Esophagus muscularis mucosa (tissue), 4 donors: ENCODE measurements at places on chromosomes 12 and 14. TPM values are rescaled to one million over a fixed set of nuclear protein-coding genes. Genes with fewer than 3 reads are reported as not detected.

DNA sequence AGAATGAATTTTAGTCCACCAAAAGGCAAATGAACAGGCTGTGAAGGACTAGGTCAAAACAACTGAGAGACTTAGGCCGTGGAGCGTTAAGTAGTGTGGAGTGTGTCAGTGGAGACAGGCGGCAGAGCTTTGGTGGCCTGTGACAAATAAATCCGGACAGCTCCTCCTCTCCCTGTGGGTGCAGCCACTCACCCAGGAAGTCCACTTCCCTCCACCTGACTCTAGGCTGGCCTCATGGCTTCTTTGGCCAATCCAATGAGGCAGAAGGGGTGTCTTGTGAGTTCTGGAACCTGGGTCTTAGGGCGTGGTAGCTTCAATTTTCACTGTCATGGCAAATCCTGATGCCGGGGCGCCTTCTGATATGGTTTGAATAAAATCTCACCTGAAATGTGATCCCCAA, 180.9 kb upstream of the C14orf180 start:
- no peak overlapping the region for H3K4me3 ChIP-seq
- no peak overlapping the region for H3K27ac ChIP-seq
- peak; percentile 39 for DNase-seq
- no peaks in the 10 kb centered on the region for H3K27me3 ChIP-seq

- peaks cover 41% of the 10 kb centered on the region for H3K4me1 ChIP-seq
- H3K27me3 ChIP-seq = no peaks in the 10 kb centered on the region
- no peaks in the 10 kb centered on the region for H3K36me3 ChIP-seq
- no peak for DNase-seq
Observed at GRCh38 chr12:64088431-64089349, 133.4 kb downstream of the KICS2 start.

DNA sequence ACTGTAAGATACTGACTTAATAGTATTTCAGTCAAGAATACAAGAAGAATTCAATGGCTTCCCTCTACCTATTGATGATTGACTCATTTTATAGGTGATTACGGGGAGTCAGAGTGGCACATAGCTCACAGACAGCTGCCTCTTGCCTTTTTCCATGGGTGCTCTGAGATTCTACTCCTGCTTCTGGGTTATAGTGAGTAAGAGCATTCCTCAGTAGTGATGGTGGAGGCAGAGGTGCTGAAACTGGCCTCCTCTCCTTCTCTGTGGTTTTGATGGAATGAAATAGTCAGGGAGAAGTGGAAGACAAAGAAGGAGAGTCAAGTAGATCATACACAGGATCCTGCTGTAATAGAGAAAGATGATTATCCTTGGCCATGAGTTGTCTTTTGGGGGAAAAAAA, 438.2 kb upstream of the FAR2 start:
- no peaks in the 10 kb centered on the region for H3K27me3 ChIP-seq
- DNase-seq = no peak
- H3K4me3 ChIP-seq = no peak overlapping the region
- H3K36me3 ChIP-seq = no peaks in the 10 kb centered on the region
- H3K4me1 ChIP-seq = peaks cover 5% of the 10 kb centered on the region
- no peak overlapping the region for H3K27ac ChIP-seq

DNA sequence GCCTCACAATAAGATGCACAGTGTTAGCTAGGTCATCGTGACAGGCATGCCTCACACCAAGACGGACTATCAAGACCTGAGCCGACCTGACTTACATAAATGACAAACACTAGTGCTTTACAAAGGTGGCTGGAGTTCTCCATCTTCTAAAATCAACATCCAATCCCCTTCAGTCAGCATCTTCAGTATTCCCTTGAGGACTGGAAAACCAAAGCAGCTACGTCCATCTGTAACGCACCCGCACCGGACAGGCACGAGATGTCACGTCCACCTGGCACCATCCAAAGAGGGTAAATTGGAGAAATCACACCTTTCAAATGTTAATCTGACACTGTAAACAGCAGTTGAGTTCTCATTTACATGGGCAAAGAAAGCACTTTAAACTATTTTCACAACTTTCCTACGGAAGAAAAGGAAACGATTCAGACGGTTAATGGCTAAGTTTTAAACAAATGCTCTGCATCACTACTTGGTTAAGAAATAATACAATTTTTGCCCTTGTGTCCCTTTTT, 130.2 kb downstream of the PRICKLE1 start:
- no peak overlapping the region for H3K27ac ChIP-seq
- no peaks in the 10 kb centered on the region for H3K4me1 ChIP-seq
- H3K27me3 ChIP-seq = no peaks in the 10 kb centered on the region
- H3K4me3 ChIP-seq = no peak overlapping the region
- no peak for DNase-seq
- peaks cover 45% of the 10 kb centered on the region for H3K36me3 ChIP-seq

DNA sequence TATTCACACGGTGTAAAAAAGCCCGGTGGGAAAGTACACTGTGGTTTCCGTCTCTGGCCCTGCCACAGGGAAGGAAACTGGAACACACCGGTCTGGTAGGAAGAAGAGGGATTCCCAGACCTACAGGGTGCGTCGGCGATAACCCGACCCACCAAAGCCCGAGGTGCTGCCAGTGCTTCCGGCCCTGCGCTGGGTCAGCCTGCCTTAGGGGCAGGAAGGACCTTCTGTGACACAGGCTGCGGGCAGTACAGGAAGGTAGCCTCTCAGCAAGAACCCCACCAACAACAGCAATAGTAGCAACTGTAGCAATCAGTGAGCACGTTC, 169.5 kb upstream of the FKBP4 start:
- no peak overlapping the region for H3K4me3 ChIP-seq
- H3K4me1 ChIP-seq = no peaks in the 10 kb centered on the region
- H3K27me3 ChIP-seq = no peaks in the 10 kb centered on the region
- H3K27ac ChIP-seq = no peak overlapping the region

DNA sequence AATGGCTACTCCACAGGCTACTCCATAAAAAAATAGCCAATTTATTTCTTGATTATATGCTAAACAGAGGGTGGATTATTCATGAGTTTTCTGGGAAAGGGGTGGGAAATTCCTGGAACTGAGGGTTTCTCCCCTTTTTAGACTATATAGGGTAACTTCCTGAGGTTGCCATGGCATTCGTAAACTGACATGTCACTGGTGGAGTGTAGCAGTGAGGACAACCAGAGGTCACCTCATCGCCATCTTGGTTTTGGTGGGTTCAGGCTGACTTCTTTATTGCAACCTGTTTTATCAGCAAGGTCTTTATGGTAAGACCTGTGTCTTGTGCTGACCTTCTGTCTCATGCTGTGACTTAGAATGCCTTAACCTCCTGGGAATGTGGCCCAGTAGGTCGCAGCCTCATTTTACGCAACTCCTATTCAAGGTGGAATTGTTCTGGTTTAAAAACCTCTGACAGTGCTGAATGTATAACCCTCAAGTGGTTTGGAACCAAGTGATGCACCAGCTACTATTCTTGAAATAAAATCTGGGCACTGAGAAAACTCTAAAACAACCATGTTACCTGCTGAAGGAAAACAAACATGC, 27.7 kb downstream of the C12orf56 start:
- H3K4me1 ChIP-seq = no peaks in the 10 kb centered on the region
- no peak overlapping the region for H3K4me3 ChIP-seq
- H3K36me3 ChIP-seq = no peaks in the 10 kb centered on the region
- no peak for DNase-seq
- H3K27me3 ChIP-seq = no peaks in the 10 kb centered on the region

DNA sequence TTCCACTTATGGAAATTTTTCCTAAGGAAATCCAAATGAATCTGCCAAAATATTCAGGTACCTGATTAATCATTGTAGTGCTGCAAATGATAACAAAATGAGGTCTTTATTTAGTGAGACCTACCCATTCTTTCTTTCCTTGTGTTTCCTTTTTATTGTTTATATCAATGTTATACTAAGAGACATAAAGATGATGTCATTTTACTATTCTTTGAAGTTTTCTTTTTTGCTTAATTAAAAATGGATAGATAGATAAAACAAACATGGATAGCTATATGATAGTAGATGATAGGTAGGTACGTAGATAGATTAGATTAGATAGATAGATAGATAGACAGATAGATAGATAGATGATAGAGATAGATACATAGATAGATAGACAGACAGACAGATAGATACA, 669.5 kb upstream of the TBX3 start:
- no peaks in the 10 kb centered on the region for H3K36me3 ChIP-seq
- H3K4me3 ChIP-seq = no peak overlapping the region
- no peak for DNase-seq
- H3K27me3 ChIP-seq = no peaks in the 10 kb centered on the region
- H3K4me1 ChIP-seq = peaks cover 12% of the 10 kb centered on the region
- H3K27ac ChIP-seq = no peak overlapping the region

DNA sequence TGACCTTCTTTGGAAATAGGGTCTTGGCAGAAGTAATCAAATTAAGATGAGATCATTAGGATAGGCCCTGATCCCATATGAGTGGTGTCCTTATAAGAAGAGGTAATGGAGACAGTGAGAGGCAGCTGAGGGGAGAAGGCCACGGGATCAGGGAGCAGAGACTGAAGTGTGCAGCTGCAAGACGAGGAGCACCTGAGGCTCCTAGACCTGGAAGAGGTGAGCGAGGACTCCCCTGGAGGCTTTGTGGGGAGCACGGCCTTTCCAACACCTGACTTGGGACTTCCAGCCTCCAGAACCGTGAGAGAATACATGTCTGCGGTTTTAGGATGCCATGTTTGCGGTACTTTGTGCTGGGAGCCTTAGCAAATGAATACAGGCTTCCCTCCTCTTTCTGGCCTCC, 37.5 kb downstream of the LRTM2 start:
- H3K4me3 ChIP-seq = no peak overlapping the region
- H3K36me3 ChIP-seq = no peaks in the 10 kb centered on the region
- DNase-seq = no peak

DNA sequence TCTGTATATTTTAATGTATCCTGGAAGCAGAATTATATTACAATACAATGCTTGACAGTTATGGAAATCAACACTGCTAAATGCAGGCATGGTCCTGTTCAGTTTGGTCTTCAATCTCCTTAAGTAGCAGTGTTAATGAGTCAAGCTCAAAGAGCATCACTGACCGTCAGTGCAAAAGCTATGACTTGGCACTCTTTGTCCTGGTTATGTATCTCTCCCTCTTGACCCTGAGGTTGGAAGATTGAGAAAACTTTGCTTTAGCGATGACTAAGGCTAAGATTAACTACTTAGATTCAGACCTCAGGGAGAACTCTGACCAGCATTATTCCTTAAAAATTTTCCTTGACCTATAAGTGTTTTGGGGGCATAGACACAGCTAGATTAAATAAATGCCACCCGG, 10.9 kb downstream of the CLEC7A start:
- H3K4me1 ChIP-seq = no peaks in the 10 kb centered on the region
- no peak for DNase-seq
- H3K27ac ChIP-seq = no peak overlapping the region
- no peaks in the 10 kb centered on the region for H3K27me3 ChIP-seq

DNA sequence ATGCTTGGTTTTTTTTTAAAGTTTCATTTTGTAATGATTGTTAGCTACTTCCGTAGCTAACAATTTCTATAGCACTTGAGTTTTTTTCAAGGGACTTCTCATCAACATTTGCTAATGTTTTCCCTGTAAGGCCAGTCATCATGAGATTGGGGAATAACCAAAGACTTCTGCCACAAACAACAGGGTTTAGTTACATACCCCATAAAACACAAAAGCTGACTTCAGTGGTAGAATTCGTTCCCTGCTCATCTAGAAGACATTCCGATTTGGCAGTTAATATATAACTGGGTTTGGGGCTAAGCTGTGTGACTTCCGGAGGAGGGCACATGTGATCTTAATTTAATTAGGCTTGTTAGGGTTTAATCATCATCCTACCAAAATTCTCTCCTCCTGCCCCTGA, 22.9 kb downstream of the EGLN3 start:
- no peak overlapping the region for H3K4me3 ChIP-seq
- peaks cover 16% of the 10 kb centered on the region for H3K4me1 ChIP-seq
- no peak overlapping the region for H3K27ac ChIP-seq

OR6C1 gene
- not detected for total RNA-seq

MYF6 gene
- total RNA-seq = not detected

PTPRB gene
- 26.3 TPM for total RNA-seq

PPM1H gene
- total RNA-seq = 3.0 TPM

FAM90A1 gene
- total RNA-seq = under 0.01 TPM

NRIP2 gene
- total RNA-seq = 1.8 TPM
